Central memory CD4-positive, alpha-beta T cell (primary cell): ENCODE measurements at places on chromosomes 16 and 17.

DNA sequence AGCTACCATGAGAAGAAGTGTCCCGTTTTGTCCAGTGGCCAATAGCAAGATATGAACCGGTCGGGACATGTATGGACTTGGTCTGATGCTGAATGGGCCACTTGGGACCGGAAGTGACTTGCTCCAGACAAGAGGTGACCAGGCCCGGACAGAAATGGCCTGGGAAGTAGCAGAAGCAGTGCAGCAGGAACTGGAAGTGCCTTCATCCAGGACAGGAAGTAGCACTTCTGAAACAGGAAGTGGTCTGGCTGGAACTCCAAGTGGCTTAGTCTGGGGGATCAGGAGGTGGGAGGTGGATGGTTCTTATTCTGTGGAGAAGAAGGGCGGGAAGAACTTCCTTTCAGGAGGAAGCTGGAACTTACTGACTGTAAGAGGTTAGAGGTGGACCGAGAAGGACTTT lies 5.3 kb downstream of the EFNB3 start:
- DNase-seq: no peak

DNA sequence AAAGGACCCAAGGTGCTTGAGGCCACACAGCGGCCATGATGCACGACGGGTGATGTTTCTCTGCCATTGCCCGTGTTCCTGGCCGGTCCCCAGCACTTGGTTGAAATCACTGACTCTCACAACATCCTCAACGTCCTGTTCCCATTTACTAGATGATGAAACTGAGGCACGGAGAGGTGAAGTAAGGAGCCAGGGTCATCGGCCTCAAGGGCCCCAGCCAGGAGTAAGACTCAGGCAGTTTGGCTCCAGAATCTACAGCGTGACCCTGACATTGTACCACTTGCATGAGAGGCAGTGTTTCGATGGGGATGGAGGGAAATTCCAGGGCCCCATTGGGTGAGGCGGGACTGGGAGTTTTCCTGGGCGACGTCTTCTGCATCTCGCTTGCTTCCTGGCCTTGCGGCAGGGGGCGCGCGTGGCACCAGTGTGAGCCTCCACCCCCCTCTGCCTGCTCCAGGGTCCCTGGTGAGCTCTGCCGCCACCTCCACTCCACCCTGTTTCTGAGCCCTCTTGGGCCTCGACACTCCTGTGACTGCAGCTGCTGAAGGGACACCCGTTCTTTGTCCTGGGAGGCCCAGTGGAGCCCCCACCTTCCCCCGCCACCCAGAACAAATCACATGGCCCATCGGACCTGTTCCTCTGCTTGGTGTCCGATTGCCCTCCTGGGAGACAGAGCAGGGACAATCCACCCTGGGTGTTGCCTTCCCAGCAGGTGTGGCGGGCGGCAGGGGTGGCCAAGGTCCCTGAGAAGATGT lies 133.0 kb upstream of the GSE1 start:
- DNase-seq: no peak

DNA sequence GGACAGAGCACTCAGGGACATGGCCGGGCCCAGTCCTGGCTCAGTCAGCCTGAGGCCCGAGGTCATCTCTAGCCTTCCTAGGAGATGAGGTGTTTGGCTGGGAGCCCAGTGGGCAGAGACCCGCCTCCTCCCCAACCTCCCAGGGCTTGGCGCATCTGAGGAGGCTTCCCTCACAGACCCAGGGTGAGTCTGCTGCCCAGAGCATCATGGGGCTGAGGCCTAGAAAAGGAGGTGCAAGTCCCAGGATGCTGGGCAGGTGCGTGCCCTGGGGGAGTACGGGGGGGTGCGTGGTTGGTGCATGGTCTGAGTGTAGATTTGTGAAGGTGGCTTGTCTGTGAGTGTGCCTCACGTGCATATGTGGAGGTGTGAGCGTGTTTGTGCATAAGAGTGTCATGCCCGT lies 4.7 kb downstream of the PDE6G start:
- DNase-seq: no peak

DNA sequence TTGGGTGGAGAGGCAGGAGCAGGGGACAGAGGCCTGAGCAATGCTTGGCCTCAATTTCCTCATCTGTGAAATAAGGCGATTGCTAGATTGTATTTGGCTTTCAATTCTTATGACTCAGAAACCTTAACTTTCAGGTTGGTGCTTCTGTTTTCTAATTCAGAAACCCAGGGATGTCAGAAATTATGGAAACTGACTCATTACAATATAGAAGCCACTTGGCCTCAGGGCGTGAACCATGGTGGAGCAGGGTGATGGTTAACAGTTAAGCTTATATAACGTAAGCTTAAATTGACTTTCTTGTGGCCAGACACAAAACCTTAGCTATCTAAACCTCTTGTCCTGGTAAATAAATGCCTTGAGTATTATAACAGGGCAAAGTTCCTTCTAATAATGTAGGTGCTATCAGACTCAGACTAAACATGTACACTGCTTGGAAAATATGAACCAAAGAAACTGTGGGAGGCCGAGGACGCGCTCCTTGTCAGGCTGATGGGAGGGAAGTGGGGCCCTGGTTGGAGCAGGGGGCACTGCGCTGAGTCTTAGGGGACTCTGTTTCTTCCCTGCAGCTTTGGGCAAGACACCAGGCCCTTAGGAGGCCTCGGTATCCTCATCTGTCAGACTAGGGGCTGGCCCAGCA lies 17.1 kb upstream of the SREBF1 start:
- DNase-seq: no peak

- DNase-seq: no peak
Observed at GRCh38 chr16:25073854-25074253, 37.7 kb upstream of the LCMT1 start.

DNA sequence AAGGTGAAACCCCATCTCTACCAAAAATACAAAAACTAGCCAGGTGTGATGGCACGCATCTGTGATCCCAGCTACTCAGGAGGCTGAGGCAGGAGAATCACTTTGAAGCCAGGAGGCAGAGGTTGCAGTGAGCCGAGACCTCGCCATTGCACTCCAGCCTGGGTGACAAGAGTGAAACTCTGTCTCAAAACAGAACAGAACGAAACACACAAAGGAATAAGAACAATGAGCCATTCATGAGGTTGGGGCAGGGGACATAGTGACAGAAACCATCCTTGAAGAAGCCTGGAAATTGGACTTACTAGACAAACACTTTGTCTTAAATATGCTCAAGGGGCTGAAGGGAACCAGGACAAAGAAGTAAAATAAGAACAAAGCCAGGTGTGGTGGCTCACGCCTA lies 39.4 kb downstream of the WDR45B start:
- no peak for DNase-seq

- DNase-seq: no peak
Observed at GRCh38 chr17:81991684-81992305, 14.4 kb downstream of the ASPSCR1 start.

DNA sequence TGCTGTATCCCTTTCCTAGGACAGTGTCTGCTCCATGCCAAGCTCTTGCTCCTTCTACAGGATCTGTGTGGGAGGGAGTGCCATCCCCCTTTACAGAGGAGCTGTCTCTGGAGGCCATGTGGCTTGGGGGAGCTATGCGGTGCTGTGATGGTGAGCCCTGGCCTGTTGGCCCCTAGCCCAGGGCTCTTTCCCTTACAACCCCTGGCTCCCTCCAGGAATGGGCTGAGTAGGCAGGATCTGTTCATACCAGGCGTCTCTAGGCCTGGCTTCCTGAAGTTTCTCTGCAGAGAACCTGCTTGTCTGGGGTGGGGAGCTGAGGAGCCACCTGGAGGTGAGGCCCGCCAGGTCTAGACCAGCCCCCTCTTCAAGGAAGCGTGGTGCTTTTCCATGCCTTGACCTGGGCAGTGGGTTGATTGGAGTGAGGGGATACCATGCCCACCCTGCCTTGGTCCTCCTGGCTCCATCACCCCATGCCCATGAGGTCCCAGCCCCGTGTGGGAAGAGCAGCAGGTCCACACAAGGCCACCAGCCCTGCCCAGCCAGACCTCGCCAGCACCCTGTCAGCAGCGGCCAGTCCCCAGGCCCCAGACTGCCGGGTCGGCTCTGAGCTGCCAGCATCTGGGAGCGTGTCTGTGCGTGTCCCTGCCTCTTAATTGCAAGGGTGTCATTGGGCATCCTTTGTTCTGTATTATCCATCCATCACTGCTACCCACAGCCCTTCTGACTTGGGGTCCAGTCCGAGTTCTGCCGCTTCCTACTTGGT lies 14.7 kb downstream of the LLGL2 start:
- DNase-seq: no peak

DNA sequence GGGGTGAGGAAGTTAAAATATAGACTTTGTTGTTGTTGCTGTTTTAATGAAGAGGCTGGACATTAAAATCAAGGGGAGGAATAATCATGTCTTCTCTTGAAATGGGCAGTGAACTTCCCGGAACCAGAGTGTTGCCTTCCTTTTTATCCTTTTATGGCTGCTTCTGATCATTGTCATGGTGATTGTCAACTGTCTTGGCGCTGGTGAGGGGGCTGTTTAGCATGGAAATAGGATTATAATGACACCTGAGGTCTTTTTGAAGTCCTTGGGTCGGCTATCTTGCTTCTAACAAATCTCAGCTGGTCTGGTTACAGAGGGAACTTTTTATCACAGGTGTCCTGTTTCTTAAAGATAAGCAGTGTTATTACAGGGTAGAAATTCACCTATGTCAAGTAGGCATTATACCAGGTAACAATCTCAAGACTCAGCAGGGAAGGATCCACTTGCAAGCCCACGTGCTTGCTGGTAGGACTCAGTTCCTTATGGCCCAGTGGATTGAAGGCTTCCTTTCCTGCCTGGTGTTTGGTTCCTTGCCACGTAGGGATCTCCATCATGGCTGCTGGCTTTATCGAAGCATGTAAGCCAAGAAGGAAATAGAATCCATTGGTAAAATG lies 349.3 kb downstream of the WWOX start:
- no peak for DNase-seq

DNA sequence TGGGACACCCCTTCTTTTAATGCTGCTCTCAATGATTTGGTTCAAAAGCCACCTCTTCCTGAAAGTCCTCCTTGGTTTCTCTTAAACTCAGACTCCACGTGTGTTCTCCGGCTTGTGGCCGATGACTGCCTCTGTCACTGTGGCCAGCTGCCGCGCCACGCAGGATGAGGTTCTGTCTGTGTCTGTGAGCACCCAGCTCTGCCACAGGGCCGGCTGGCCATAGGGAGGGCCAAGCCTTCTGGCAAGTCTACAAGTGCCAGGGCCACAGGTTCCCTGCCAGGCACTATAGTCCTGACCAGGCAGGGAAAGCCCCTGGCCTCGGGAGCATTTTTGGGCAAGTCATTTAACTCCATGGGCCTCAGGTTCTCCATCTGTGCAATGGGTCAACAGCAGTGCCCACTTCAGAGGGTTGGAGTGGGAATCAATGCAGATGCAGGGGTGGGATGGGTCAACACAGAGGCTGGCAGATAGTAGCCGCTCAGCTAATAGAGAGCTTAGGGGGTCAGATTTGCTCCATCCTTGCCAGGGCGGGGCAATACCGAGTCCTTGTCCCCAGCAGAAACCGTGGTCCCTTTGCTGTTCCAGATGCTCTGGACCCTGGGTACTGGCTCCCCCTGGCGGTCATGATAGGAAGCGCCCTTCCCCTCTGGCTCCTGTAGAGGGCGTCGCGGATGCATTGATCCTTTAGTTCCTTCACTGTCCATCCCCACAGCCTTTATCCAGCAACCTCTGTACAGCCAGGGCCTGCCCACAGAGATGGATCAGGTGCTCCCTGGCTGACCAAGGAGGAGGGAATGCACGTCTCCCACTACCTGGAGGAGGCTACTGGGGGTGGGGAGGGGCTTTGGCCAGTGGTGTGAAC lies 19.3 kb upstream of the ADGRG3 start:
- peak; percentile 76 for DNase-seq

GRCh38 chr17:3801792-3802191 lies 804 bp upstream of the ITGAE start:
- DNase-seq: no peak

DNA sequence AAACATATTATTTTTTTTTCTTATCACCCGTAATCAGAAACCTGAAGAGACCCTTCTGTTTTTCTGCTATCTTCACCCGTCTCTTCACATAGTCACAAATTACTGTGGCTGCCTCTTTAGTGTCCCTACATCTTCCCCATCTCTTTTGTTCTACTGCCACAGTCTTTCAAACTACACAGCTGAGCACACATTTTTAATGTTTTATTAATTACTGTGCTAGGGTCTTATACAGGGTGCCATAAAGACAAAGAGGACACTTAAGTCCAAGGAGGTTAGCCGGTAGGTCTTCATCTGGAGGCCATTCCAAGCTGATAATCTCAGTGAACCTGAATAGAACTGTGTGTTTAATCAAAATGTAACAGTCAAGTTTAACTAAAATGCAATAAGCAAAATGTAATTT lies 20.7 kb downstream of the CNTNAP4 start:
- no peak for DNase-seq

GRCh38 chr17:48618256-48618896 lies 3.3 kb upstream of the HOXB8 start:
- DNase-seq: peak; percentile 71

- DNase-seq: peak; percentile 58
Observed at GRCh38 chr16:381789-382717, at the start of gene PGAP6. Gene PGAP6, minus strand, starts transcription at chr16:381978. Its CDS starts 157 bp downstream, at chr16:381821.

DNA sequence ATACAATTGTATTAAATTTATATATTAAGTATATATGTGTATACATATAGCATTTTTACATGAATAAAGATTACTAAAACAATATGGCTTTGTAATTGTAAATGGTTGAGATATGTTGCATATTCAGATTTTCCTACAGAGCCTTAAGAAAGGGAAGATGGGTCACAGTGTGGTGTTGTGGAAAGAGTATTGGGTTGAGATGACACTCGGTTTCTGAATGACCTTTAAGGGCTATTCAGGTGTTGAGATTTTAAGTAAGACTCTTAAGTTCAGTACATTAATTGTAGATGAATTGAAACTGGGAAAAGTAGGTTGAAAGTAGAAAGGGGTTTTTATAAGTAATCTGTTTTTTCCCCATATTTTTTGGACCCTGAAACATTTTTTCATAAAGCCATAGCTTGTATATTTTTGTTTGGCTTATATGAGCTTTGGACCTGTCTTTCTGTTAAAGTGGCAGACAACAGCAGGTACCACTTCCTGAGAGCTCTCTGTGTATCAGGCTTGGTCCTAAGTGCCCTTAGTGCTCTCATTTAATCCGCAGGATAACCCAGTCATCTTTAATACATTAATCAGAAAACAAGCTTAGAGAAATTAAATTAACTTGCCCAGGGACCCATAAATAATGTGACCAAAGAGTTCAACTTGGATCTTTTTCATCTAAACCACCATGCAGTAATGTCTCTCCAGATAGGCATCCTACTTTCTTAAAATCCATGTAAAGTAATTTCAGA lies 48.5 kb upstream of the MRC2 start:
- no peak for DNase-seq

DNA sequence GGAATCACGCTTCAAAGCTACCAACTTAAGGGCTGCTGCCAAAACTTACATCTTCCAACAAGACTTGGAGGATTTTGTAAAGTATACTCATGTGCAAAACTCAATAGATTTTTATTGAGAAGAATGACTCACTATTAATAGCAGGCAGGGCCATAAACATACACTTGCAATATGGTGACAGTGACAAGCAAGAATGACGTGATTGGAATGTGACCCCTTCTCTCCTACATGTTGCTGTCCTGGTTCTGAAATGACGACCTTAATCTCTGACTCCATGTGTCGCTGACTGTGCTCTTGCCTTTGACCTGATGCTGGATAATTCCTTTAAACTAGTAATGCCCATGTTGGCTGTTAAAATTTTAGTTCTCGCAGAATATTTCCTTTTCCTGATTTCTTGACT lies 174.5 kb downstream of the PARN start:
- no peak for DNase-seq
